ENCODE measurements at places on chromosomes 16 and 17. TPM values are rescaled to one million over a fixed set of nuclear protein-coding genes. Genes with fewer than 3 reads are reported as not detected.

Gene TM4SF5
- 163 TPM for total RNA-seq

Gene RAD51C
- total RNA-seq = 7.4 TPM

Gene SLFN13
- total RNA-seq = 24.8 TPM

Gene TP53TG3D
- total RNA-seq = not detected

Gene DRG2
- 24.0 TPM for total RNA-seq

Gene FMNL1
- 45.4 TPM for total RNA-seq

Gene ZSCAN10
- not detected for total RNA-seq

Gene GAST
- total RNA-seq = not detected

DNA sequence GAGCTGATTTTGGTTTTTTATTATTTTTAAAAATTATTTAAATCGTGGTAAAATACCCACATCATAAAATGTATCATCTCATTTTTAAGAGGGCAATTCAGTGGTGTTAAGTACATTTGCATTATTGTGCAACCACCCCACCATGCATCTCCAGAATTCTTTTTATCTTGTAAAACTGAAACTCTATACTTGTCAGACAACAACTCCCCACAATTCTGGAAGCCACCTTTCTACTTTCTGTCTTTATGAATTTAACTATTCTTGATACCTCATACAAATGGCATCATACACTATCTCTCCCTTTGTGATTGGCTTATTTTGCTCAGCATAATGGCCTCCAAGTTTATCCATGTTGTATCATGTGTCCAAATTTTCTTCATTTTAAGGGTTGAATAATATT is 97.9 kb downstream of the HS3ST3B1 start:
- no peak for DNase-seq

DNA sequence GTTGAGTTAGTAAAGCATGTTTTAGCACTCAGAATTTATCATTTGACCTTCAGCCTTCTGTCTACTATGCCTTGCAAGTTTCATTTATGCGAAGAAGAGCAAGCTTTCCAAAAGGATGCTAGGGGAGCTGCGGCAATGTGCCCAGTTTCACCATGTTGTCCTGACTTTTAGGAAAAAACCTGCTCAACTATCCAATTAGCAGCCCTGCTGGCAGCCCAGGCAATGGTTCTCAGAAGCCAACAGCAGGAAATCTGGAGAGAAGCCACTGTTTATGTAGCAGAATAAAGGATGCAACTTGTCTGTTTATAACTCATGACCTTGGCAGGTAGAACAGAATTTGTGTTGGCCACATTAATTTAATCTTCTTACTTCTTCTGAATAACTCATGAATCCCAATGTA is 230.8 kb downstream of the ABCC12 start:
- no peak for DNase-seq

DNA sequence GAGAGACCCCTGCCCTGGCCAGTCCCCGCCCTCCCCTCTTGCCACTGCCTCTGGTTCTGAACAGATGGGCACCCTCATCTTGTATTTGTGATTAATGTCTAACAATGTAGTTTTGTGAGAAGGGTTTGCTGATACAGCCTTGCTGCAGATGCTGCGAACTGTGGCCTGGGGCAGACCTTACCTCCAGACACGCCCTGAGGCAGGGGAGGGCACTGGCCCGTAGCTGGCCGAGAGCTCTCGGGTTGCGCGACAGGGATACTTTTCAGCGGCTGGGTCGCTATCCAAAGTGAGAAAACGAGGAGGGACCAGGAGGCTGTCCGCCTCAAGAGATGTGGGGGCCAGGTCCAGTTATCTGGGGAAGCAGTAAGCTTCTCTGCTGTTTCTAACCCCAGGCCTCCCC is 21.9 kb downstream of the STH start:
- DNase-seq = no peak

DNA sequence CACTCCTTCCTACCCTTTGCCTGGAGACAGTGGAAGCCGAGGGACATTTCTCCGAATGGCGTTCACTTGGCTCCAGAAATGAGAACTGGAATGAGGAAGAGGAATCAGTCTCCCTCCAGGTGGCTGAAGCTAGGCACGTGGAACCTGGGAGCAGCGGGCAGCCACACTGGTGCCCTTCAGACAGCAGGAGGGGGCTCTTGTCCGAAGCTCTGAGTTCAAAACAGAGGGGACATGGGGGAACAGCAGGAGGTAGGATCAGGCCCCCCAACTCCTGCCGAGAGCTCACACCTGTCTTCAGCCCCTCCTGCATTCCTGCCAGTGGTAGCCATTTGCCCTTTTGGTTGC is 41.5 kb downstream of the TMEM235 start:
- no peak for DNase-seq

- no peak for DNase-seq
Observed at GRCh38 chr16:66247516-66248481, 118.7 kb upstream of the CDH5 start.

DNA sequence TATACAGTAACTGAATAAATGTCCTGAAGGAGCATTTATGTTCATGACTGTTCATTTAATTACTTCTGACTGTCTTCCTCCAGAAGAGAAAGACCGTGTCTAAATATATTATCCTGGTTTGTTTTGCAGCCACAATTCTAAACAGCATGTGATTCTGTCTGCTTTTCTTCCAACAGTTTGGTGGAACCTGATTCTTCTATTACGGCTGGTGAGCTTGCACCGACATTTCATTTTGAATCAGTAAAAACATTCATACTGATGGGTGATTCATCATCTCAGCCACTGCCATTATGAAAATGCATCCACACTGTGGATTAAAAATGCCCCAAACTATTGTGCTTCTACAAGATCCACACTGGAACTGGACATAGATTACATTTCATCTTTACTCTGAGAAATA is 16.9 kb downstream of the KNOP1 start:
- DNase-seq = no peak

GRCh38 chr17:34452769-34453168 is 89.7 kb upstream of the CCL1 start:
- DNase-seq = no peak

- no peak for DNase-seq
Observed at GRCh38 chr17:40606548-40607353, 40.9 kb downstream of the SMARCE1 start.

DNA sequence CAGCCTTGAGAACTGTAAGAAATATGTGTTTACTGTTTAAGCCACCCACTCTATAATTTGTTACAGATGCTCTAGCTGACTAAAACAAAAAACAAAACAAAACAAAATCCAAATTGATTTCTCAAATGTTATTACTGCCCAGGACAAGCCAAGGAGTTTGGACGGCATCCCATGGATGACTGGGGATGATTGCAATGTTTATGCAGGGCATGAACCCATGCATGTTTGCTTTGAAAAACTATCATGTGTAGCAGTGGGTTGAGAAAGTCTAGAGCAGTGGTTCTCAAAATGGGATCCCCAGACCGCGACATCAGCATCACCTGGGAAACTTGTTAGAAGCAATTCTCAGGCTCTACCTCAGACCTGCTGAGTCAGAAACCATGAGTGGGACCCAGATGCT is 223.2 kb upstream of the PSMD7 start:
- DNase-seq = no peak

DNA sequence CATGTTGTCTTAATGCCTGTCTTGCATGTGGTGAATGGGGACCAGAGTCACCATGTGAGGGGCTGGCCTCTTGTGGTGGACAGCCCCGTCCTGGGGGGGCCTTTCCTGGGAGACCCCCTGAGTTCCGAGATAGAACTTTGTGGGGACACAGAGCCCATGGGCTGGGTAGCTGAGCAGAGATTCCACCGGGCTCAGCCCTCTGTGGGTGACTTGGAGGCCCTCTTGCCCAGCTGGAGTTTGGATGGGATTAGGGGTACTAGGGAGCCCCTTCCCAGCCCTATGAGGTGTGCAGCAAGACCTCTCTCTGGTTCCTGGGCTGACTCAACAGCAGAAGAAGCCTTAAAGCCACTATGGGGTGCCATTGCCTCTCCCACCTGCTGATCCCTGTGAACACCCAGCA is 38.1 kb downstream of the MRC2 start:
- DNase-seq = no peak

- no peak for DNase-seq
Observed at GRCh38 chr16:629833-630248, 944 bp upstream of the WFIKKN1 start.

Data from Peyer's patch (tissue), 4 donors.